ENCODE measurements at places on chromosomes 5 and 9. TPM values are rescaled to one million over a fixed set of nuclear protein-coding genes. Genes with fewer than 3 reads are reported as not detected.

The NR6A1 gene
- 3.0 TPM for total RNA-seq

The PHF19 gene
- 31.7 TPM for total RNA-seq

The BAAT gene
- total RNA-seq: not detected

The LECT2 gene
- total RNA-seq: not detected

The PSIP1 gene
- total RNA-seq: 74.5 TPM

The OTP gene
- total RNA-seq: not detected

The PCDHB7 gene
- 2.2 TPM for total RNA-seq

The SLC35D2 gene
- total RNA-seq: 12.9 TPM

The MYOZ3 gene
- total RNA-seq: not detected

The SPATA31D4 gene
- not detected for total RNA-seq

DNA sequence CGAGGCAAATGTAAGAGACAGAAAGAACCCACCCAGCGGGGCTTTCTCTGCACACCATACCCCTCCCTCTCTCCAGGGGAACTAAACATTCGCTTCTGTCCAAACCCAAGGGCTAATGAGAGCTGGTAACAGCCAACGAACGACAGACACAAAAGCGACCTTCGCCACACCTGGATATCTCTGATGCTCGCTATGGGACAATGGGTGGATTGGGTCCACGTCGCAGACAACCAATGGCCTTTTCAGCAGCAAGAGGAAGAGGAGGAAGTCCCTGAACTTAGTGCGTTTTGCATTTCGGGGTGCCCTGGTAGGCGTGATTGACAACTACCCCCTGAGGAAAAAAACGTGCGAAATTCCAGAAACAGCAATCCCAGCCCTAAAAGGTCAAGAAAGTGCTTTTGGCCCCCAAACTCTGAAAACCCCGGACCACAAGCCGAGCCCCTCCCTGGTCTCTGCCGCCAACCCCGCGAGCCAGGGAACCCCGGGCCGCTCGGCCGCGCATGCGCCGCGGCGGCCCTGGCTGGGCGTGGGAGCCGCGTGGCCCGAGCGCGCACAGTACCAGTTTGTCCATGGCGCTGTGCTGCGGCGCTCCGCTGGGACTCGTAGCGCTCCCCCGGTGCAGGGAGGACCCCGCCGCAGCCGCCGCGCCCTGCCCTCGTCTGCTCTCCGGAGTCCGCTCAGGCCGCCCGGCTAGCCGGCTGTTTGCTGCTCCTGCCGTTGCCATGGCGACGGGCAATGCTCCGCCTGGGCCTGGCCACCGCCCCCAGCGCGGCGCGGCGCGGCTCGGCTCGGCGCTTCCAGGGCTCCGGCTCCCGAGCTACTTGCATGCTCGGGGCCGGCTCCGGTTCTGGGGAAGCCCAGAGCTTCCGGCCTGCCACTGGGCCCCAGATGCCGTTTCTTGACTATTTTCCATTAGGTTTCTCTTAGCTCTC lies 66.9 kb upstream of the DNAH5 start:
- peak; percentile 92 for DNase-seq

- no peak for DNase-seq
Measured at GRCh38 chr9:127210851-127211730, 53.5 kb upstream of the GARNL3 start.

- no peak for DNase-seq
Measured at GRCh38 chr5:38677636-38678035, 121.2 kb upstream of the LIFR start.

DNA sequence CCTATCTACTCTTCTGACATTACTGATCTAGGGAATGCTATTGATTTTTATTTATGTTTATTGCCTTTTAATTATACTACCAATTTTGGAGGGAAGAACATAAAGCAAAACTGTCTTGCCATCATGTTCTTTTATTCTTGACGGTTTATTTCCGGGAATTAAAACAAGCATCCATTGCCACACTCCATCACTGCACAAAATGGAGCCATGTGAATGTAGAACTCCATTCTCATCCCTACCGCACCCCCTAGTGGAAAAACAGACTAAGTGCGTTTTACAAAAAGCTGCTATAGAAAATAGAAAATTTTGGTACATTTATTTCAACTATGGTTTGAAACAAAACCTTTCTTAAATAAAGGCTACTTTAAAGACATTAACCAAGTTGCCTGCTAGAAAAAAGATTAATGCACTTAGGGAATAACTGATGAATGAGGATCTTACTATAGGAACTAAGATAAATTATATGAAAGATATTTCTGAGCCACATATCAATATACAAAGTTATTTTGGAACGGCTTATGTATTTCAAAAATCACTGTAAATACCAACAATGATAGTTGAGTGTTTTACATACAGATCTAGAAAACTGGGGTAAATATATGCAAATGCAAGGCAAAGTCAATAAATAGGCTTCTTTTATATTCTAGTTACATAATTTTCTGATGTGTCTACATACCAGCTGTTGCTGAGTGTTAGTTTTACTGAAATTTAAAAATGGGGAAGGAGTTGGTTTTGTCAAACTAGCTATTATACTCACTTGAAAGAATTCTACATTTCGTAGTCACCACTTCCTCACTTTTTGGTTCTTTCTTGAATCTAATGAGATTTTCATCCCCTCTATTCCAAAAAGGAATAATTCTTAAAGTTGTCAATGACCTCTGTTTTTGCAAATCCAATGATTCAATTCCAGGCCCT lies 26.5 kb downstream of the OXCT1 start:
- DNase-seq: no peak

DNA sequence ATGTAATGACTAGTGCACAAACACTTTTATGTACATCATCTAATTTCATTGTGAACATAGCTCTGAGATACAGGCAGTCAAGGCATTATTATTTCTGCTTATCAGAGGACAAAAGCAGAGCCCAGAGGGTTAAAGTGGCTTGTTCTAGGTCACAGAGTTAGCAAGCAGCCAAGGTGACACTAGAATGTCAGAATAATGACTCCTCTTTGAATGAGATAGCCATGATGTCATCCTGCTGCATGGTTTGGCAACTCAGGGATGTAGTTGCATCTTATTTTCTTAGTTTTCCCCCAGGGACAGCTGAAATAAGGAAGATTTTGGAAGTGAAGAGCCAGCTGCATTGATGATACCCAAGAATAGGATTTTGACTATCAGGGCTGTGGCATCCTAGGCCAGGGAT lies 54.4 kb downstream of the KCNV2 start:
- DNase-seq: no peak

GRCh38 chr5:168679515-168679920 lies 100.3 kb upstream of the PANK3 start:
- DNase-seq: peak; percentile 83

- DNase-seq: no peak
Measured at GRCh38 chr9:86977205-86977835, 30.0 kb upstream of the GAS1 start.

DNA sequence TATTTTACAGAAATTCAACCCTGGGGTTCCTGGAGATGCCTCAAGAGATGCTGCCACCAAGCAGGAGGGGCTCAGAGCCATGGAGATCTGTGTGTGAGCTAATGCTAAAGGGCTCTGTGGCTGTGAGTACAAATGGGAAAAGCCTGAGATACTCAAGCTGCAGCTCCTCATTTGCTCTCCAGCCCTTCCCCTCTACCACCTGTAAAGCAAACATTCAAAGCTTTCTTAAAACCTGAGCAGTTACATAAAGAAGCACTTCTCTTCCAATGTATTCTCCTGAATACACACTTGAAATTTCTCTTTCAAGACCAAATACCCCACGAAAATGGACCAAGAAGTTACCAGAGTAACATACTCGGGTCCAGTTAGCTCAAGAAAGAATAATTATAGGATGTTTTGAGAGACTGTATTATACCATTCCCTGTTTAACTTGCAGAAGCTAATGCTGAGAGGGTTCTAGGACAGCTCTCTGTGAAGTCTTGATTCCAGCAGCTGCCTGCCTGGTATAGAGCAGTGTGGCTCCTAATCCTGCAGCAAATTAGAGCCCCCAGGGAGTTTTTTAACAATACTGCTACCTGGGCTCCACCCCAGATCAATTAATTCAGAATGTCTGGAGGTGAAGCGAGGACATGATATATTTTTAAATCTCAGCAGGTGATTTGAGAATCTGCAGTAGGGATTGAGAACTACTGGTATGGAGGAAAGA lies 21.1 kb downstream of the RGS7BP start:
- DNase-seq: no peak

DNA sequence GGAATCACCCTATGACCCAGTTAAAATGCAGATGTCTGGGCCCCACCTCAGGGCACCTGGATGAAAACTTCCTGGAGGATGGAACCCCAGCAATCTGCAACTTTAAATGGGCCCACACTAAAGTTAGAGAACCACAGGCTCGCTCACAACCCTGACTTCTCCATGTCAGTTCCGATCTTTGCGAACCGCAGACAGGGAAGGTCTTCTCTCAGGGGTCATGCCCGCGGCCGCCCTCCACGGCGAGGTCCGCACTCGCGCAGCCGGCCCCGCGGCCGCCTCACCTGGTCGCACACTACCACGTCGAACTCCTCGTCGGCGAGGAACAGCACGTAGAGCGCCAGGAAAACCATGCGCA lies 499 bp downstream of the ALG2 start:
- DNase-seq: no peak

- no peak for DNase-seq
Measured at GRCh38 chr5:158925314-158925713, 174.4 kb downstream of the EBF1 start.

- DNase-seq: no peak
Measured at GRCh38 chr9:133687856-133688761, 50.0 kb downstream of the SARDH start.

DNA sequence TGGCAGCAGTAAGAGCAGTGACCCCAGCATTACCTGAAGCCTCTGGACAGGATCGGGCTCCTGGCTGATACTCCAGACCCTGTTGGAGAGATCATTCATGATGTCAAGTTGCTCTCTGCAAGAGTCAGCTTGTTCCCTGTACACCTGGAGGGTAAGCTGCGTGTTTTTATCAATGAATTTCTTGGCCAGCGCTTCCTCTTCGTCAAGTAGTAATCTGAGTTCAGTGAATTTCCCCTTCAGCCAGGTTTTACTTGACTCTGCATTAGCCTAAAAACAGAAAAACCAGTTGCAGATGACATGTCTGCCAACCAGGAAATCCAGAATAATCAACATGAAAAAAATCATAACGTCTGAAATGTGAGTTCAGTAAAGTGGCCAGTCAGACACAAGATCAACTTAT lies 19.1 kb downstream of the TRIM14 start:
- DNase-seq: no peak

DNA sequence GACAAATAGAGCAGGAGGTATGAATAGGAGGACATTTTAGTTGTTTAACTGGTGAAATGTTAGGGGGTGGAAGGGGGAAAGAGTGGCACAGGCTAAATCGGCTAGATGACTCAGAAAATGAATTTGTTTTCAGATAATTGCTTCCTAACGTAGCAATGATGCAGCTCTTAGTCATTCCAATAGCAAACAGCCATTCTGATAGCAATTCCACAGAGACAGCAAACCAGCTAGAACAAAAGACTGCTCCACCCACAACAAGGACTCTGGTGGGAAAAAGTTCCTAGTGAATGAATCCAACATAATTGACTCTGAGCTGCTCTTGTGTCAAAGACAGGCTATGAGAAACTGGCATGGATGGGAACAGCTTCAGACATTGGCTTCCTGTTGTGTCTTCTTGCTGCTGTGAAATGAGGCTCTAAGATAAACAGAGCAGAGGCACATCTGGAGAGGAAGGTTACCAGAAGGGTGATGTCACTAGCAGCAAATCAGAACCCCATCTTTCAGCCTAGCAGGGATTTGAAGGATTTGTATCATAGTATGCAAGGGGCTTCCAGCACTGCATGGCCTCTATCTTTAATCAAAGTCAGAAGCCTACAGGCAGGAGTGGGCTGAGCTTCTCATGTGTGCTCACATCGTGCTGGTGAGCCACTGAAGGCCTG lies 28.1 kb upstream of the F2RL1 start:
- DNase-seq: no peak

DNA sequence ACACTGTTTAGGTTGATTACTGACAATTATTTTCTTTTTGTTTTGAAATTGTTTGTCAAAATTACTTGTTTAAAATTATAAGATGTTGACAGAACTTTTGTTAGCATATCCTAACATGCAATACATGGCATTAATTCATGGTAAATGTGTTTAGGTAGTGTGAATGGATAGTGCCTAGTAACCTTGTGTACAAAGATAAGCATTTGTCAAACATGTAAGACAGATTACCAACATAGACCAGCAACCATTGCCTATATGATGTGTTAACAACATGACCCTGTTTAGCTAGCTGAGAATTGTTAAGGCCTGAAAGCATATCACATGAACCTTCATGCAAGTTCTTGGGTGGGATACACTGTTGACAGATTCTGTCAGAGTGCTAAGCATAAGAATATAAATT lies 13.4 kb downstream of the MAN2A1 start:
- no peak for DNase-seq

Data from sigmoid colon (tissue), 7 donors.